ENCODE measurements at places on chromosomes 1 and 21. TPM values are rescaled to one million over a fixed set of nuclear protein-coding genes. Genes with fewer than 3 reads are reported as not detected.
A peak's percentile ranks its signal among the peaks of the same experiment; 100 is the strongest.

ZSWIM5 gene
- 1.6 TPM for total RNA-seq

C1orf115 gene
- 29.3 TPM for total RNA-seq

ZC3H12A gene
- 5.8 TPM for total RNA-seq

SLAMF8 gene
- 15.4 TPM for total RNA-seq

CD2 gene
- 3.9 TPM for total RNA-seq

ACOT11 gene
- total RNA-seq: 1.8 TPM

OR2T2 gene
- not detected for total RNA-seq

DNA sequence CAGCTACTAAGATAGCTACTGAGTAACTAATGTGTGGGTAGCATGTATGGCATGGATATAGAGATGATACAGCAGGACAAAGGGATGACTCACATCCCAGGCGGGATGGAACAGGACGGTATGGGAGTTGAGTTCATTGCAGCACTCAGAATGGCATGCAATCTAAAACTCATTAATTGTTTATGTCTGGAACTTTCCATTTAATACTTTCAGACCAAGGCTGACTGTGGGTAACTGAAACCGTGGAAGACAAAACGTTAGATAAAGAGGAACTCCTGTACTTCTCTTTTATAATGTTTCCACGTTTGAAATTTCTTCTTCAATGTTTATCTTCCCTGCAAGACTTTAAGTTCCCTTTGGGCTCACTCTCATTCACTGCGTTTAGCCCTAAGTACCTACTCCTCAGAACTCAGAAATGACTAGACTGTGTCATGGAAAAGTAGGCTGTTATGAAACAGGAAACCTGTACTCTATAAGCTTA lies 151.9 kb downstream of the MAGI3 start:
- no peak for DNase-seq

DNA sequence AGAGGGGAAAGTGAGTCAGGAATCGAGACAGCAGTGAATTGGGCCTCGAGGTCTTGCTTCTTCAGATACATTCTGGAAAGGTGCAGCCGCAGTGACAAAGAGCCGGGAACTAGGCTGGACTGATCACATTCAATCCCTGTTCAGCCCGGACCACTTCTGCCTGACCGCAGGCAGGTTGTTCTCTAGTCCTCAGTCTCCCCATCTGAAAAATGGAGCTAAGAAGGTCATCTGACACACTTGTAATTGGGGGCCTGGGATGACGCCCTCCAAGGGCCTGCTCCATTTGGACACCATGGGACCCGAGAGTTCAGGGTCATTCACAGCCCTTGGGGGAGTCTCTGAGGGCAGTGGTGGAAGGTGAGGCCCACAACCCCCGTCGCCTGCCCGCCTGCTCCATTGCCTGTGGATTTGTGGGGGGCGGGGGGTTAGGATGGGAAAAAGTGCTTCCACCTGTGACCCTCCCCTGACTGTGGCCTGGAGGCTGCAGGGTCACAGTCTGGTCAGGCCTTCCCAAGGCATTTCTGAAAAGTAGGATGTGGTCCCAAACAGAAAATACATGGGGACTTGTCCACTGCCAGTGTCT lies 87.9 kb upstream of the CSF3R start:
- no peak for DNase-seq

GRCh38 chr21:40165773-40166070 lies 298.5 kb downstream of the PCP4 start:
- DNase-seq: no peak

DNA sequence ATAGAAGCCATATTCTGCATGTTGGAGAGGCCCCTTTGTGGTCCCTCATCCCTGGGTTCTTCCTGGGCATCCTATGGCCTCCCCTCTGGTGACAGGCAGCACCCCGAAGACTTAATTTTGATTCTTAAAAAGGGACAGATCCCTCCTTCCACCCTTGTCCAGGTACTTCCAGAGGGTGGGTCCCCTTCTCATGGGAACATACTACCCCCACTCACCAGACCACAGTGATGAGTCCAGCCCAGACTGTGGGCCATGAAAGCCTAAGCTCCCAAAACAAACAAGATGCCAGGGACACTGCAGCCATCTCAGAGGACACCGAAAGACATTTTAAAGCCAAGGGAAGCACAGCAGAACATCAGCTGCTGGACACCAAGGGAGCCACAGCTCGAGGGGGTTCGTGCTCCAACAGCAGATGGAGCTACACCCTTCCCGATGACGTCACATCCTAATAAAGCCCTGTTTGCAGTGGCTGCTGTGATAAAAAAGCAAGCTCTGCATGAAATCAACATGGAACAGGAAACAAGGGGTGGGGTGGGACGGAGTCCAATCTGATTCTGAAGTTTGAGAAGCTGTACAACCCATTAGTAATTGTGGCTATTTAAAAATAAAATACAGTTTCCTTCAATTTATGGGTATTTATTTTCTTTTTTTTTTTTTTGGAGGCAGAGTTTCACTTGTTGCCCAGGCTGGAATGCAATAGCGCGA lies 32.4 kb downstream of the GNB1 start:
- DNase-seq: peak; percentile 48

DNA sequence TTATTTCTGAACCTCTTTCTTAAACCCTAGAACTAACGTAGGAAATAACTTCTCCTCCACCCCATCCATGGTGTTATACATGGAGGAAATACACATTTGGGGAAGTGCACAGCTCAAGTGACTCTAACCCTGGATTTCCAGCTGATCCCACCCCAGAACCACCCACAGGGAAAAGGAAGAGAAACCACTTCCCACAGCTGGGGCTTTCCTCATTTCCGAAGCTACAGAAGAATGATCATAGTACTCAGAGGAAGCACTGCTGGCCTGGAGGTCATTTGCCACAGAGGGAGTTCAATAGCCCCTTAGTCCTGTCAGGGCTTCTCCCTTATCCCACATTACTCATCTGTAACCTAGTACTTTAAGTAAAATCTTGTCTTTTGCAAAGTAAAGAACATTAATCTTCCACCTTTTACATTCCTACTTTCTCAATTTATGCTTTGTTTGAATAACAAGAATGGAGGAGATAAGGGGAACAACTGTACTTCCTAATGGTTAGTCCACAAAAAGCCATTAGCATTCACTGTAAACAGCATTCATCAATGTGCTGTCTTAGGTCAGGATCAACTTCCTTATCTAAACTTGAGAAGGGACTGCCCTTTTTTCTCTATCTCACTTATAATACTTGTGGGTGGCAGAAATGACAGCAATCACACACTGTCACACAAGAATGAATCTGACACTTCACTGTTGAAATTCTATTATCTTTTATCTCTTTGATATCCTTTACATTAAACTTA lies 63.0 kb upstream of the RGS1 start:
- DNase-seq: no peak

GRCh38 chr1:183844806-183845205 lies 39.9 kb downstream of the RGL1 start:
- DNase-seq: no peak

DNA sequence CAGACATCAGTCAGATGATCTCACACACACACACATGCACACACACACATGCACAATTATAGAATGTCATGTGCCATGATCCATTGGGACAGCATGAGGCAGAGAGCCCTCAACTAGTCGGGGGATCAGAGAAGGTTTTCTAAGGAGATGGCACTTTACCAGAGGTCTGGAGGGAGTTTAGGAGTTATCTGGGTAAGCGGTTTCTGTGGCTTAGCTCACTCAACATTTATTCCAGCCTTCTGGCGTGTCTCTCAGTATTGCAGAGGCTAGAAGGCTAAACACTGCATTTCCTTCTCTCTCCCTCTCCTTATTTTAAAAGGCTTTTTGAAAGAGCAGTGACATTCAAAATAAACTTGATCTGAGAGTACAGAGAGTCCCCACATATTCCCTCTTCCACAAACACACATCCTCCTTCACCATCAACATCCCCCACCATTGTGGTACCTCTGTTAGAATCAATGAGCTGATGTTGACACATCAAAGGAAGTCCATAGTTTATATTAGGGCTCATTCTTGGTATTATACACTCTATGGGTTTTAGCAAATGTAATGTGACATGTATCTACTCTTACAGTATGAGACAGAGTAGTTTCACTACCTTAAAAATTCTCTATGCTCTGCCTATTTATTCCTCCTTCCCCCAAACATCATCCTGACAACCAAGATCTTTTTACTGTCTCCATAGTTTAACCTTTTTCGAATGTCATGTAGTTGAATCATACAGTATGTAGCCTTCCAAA lies 9.0 kb upstream of the PLA2G2A start:
- DNase-seq: no peak

- DNase-seq: no peak
These were observed 80.1 kb upstream of the IVNS1ABP start for GRCh38 chr1:185397183-185397582.

GRCh38 chr1:8879922-8880676 lies 1.6 kb upstream of the ENO1 start:
- DNase-seq: no peak

GRCh38 chr1:226975259-226976250 lies 35.5 kb downstream of the COQ8A start:
- DNase-seq: no peak

DNA sequence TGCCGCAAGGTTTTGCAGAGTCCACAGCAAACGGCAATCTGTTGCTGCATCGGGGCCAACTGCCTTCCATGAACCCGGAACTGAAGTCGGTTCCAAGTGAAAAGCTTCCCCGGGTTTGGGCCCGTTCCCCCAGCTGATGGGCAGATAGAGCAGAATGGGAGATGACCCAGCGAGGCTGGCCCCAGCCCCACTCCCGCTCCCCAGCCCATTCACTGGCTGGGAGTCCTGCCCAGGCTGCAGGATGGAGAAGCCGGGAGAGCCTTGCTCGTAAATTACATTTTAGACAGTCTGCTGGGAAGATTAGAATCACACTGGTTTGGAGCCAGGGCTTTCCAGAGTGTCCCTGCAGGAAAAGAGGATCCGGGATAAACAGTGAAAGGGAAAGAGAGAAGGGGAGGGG lies 31.6 kb upstream of the PAX7 start:
- DNase-seq: no peak
